RWPE1 (cell line): ENCODE measurements at places on chromosomes 11 and 22.

- no peak for DNase-seq
Measured at GRCh38 chr11:91365986-91366585, 858.5 kb upstream of the FAT3 start.

- DNase-seq = peak; percentile 92
Measured at GRCh38 chr11:68012843-68013610, 2.9 kb downstream of the ALDH3B1 start.

GRCh38 chr11:3616721-3617460, 24.9 kb downstream of the ART5 start:
- DNase-seq = no peak

DNA sequence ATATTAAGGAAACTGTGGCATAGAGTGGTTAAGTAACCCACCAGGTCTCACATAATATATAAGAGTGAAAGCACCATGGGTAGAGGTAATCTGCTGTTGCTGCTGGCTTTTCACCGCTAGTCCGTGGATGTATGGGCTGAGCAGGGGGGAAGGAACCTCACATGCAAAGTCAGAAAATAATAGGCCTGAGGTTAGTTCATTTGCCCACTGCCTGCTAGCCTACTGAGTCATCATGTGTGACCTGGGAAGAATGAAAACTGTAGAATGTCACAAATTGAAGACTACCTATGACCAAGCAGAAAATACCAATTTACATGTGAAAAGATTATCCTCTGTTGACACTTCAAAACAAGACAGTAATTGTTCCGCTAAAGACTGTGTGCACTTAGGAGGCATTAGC, 560.1 kb upstream of the FAT3 start:
- no peak for DNase-seq

DNA sequence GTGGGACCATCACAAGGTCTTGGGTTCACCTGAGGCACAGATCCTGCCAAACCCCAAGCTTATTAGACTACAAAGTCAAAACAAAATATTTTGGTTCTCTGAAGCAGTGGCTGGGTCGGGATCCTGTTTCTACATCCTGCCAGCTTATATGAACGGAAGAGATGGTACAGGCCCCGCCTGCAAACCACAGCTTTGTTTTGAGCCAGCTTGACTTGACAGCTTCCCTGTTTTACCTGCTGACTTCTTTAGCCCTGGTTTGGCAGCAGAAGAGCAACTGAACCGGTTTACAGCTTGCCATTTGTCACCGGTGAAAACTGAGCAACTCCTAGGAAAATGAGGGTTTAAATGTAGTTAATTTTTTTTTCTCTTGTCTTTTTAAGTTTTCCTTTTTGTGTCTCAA, 11.4 kb downstream of the PACS1 start:
- DNase-seq = peak; percentile 72

DNA sequence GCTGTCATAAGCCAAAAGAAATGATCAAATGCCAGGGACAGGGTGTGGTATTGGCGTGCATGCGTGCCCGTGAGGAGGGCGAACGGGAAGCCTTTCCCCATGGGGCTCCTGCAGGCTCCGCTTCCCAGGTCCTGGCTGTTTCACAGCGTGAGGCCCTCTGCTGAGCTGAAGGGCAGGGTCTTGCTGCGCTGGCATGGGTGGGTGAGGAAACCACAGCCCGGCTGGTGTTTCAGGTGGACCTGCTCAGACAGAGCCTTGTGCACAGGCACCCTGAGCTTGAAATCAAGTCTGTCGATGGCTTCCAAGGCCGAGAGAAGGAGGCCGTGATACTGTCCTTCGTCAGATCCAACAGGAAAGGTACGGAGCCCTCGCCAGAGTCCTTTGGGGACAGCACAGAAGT, 31.4 kb downstream of the IGHMBP2 start:
- no peak for DNase-seq

DNA sequence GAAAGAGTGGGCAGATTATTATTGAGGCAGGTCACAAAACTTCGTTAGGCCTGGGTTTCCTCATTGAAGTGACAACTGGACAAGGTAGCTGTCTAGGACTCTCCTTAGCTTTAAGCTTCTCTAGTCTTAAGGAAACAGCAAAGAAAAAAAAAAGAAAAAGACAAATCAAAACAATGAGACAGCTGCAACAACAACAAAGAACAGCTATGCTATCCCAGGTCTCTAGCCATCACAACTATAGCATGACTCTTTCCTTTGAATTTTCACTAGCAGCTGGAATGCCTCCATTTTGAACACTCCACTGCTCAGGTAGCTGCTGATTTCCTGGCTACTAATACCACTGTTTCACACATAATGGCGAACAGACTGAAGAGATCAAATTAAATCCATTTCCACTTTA, 302.4 kb upstream of the SORL1-AS1 start:
- DNase-seq = no peak

DNA sequence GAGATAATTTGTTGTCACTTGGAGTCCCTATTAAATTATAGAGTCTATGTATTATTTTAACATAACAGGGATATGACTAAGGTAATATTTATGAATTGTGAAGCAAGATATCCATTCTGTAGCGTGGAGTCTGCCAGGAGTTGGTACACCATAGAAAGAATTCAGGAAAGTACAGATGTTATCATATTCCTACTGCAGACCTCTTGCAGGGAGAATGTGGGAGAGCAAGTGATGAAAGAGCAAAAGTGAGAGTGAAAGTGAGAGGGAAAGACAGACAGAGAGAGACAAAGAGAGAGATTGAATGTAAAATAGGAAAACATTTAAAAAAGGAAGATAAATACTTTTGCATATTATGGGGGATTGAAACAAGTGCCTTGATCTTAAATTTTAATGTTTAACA, 468.8 kb downstream of the CNTN5 start:
- no peak for DNase-seq
